Stomach (tissue), 19 donors: ENCODE measurements at places on chromosomes 7 and 10. TPM values are rescaled to one million over a fixed set of nuclear protein-coding genes. Genes with fewer than 3 reads are reported as not detected.

- no peak for DNase-seq
- peaks cover 5% of the 10 kb centered on the region for H3K4me1 ChIP-seq
- H3K4me3 ChIP-seq, result no peak overlapping the region
Observed at GRCh38 chr7:78169992-78170391, 371.4 kb downstream of the PHTF2 start.

- no peak for DNase-seq
- H3K36me3 ChIP-seq, result peaks cover 6% of the 10 kb centered on the region
- no peaks in the 10 kb centered on the region for H3K27me3 ChIP-seq
- H3K4me1 ChIP-seq, result peaks cover 51% of the 10 kb centered on the region
Observed at GRCh38 chr7:21938463-21938862, 7.2 kb downstream of the CDCA7L start.

LIPF gene
- total RNA-seq, result 2,926 TPM

ASAH2 gene
- 0.72 TPM for total RNA-seq

DNA sequence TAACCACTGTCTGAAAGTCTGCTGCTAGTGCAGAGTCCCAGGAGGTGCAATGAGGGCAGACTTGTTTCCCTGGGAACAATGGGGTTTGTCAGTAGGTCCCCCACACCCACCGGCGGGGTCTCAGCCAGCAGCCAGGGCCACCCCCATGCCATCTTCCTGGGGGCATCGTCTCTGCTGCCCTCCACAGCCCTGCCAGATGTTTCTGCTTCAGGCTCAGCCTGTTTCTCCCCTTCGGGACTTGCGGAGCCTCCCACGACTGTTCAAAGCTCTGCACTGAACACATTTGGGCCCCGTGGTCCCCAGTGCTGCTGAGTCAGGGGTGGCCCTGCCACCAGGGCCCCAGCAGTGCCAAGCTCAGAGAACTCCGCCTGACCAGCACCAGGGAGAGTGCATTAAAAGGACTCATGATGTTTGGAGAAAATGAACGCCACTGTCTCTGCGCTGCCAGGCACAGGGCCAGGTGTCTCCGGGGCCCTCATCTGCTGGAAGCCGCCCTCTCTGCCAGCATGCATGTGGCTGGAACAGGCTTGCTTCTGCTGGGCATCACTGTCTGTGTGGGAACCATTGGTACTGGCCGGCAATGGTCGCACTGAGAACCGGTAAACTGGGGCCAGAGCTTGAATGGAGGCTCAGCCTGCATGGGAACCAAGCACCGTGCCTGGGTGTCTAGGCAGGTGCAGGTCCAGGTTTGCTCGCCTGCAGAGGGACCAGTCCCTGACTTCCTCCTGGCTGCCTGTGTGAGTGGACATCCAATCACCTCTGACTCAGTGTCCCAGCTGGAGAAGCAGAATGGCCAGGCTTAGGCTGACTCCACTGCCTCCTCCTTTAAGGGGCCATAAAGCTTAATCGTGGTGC lies 345.1 kb downstream of the GLRX3 start:
- no peak overlapping the region for H3K27ac ChIP-seq
- no peaks in the 10 kb centered on the region for H3K4me1 ChIP-seq
- no peak overlapping the region for H3K4me3 ChIP-seq
- peaks cover 35% of the 10 kb centered on the region for H3K27me3 ChIP-seq
- no peaks in the 10 kb centered on the region for H3K36me3 ChIP-seq
- no peak for DNase-seq

- no peak for DNase-seq
- no peaks in the 10 kb centered on the region for H3K27me3 ChIP-seq
- H3K4me3 ChIP-seq, result no peak overlapping the region
- H3K36me3 ChIP-seq, result no peaks in the 10 kb centered on the region
Observed at GRCh38 chr7:89311886-89312285, 516.3 kb upstream of the TEX47 start.

- no peak overlapping the region for H3K4me3 ChIP-seq
- H3K4me1 ChIP-seq, result peaks cover 33% of the 10 kb centered on the region
- H3K36me3 ChIP-seq, result no peaks in the 10 kb centered on the region
- no peaks in the 10 kb centered on the region for H3K27me3 ChIP-seq
- no peak for DNase-seq
- H3K27ac ChIP-seq, result no peak overlapping the region
Observed at GRCh38 chr7:117567781-117568180, 88.0 kb downstream of the CFTR start.

DNA sequence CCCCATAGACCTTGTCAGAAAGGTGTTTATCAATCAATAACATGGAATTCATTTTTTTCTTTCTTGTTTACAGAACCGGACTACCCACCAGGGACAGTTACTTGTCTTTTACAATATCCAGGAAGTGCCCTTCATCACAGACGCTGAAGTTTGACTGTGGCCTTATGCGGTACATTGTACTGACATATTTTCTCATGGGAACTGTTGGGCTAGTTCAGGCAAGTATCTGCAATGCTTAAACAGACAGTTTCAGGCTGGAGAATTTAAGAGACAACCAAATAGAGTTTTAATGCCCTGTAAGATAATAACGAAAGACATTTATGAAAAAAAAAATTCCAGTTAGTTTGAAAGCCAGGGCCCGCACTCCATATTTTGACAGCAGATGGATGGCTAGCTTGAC lies 246.4 kb downstream of the GATA3 start:
- DNase-seq, result no peak
- H3K36me3 ChIP-seq, result no peaks in the 10 kb centered on the region
- peaks cover 23% of the 10 kb centered on the region for H3K27me3 ChIP-seq
- H3K4me3 ChIP-seq, result no peak overlapping the region

GRCh38 chr7:102205915-102206314 lies 80.8 kb upstream of the SH2B2 start:
- peaks cover 60% of the 10 kb centered on the region for H3K36me3 ChIP-seq
- no peak overlapping the region for H3K4me3 ChIP-seq
- no peak overlapping the region for H3K27ac ChIP-seq
- H3K4me1 ChIP-seq, result no peaks in the 10 kb centered on the region
- no peak for DNase-seq

DNA sequence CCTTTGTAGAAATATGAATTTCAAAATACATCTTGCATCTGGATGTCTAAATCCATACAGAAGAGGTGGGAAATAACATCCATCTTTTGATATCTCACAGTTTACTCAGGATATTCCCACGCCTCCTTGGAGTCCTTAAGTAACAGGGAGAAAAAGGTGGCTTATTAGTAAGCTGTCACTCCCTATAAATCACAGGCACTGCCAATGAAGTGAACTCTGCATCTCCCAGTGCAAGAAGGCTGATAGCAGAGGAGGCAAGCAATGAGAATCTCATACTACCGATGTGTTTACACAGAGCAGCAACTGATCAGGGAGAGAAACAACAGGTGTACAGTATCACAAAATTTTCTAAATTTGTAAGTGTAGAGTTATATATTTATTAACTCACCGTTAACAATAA lies 551.8 kb downstream of the NXPH1 start:
- no peaks in the 10 kb centered on the region for H3K4me1 ChIP-seq
- no peak overlapping the region for H3K27ac ChIP-seq
- no peaks in the 10 kb centered on the region for H3K36me3 ChIP-seq
- no peak overlapping the region for H3K4me3 ChIP-seq

- no peak for DNase-seq
- no peak overlapping the region for H3K27ac ChIP-seq
- peaks cover 24% of the 10 kb centered on the region for H3K27me3 ChIP-seq
- no peak overlapping the region for H3K4me3 ChIP-seq
Observed at GRCh38 chr7:142896151-142896550, 10.6 kb upstream of the TRPV6 start.

DNA sequence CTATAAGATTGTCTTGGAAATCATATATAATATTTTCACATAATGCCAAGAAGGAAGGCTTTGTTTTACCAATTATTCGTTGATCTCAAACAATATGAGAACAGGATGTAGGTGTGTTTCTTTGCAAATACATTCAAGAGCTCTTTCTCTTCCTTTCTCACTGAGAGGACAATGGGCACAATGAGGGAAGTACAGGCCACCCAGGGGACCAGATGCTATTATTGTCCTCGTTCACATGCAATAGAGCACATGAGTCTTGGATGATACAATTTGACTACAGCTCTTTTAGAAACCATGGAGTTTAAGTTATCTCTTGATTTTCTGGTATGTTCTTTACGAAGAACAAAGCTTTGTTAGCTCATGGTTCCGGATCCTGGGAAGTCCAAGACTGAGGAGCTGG lies 323.7 kb upstream of the KLF6 start:
- no peak overlapping the region for H3K4me3 ChIP-seq
- H3K27ac ChIP-seq, result no peak overlapping the region
- H3K36me3 ChIP-seq, result no peaks in the 10 kb centered on the region
- H3K4me1 ChIP-seq, result no peaks in the 10 kb centered on the region
- DNase-seq, result peak; percentile 19

TSPAN12 gene
- 19.7 TPM for total RNA-seq

GIMAP5 gene
- 21.1 TPM for total RNA-seq

SMO gene
- total RNA-seq, result 18.5 TPM

GRCh38 chr10:29496341-29497162 lies 138.2 kb downstream of the SVIL start:
- H3K4me3 ChIP-seq, result no peak overlapping the region
- H3K27ac ChIP-seq, result no peak overlapping the region
- peak; percentile 79 for DNase-seq
- peaks cover 26% of the 10 kb centered on the region for H3K36me3 ChIP-seq
- no peaks in the 10 kb centered on the region for H3K4me1 ChIP-seq

GRCh38 chr7:51288896-51289622 lies 27.6 kb downstream of the COBL start:
- peak overlapping the region; percentile 22 for H3K27ac ChIP-seq
- no peaks in the 10 kb centered on the region for H3K27me3 ChIP-seq
- no peak for DNase-seq
- no peaks in the 10 kb centered on the region for H3K36me3 ChIP-seq
- no peak overlapping the region for H3K4me3 ChIP-seq
- peaks cover 14% of the 10 kb centered on the region for H3K4me1 ChIP-seq

GRCh38 chr7:36623247-36623646 lies 101.0 kb downstream of the AOAH start:
- no peaks in the 10 kb centered on the region for H3K36me3 ChIP-seq
- peaks cover 10% of the 10 kb centered on the region for H3K4me1 ChIP-seq
- no peak overlapping the region for H3K27ac ChIP-seq
- DNase-seq, result no peak

- peaks cover 67% of the 10 kb centered on the region for H3K36me3 ChIP-seq
- no peak for DNase-seq
- H3K4me1 ChIP-seq, result peaks cover 9% of the 10 kb centered on the region
- H3K4me3 ChIP-seq, result no peak overlapping the region
- no peaks in the 10 kb centered on the region for H3K27me3 ChIP-seq
- H3K27ac ChIP-seq, result no peak overlapping the region
Observed at GRCh38 chr7:43884209-43884608, 14.9 kb upstream of the MRPS24 start.

DNA sequence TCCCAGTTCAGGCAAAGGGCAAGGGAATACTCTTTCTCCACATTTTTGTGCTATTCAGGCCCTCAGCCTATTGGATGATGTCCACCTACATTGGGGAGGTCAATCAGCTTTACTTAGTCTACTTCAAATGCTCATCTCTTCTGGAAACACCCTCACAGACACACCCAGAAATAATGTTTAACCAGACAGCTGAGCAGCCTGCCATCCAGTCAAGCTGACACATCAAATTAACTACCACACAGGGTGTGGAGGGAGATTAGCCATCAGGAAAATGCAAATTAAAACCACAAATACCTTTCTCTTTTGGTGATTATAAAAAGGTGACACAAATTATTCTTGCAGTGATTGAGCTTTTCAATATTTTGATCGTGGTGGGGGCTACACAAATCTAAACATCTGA lies 74.7 kb upstream of the FZD8 start:
- no peaks in the 10 kb centered on the region for H3K27me3 ChIP-seq
- no peaks in the 10 kb centered on the region for H3K36me3 ChIP-seq
- H3K4me3 ChIP-seq, result no peak overlapping the region
- no peaks in the 10 kb centered on the region for H3K4me1 ChIP-seq
- no peak for DNase-seq
- H3K27ac ChIP-seq, result no peak overlapping the region

HOXA3 gene
- 0.89 TPM for total RNA-seq

DNA sequence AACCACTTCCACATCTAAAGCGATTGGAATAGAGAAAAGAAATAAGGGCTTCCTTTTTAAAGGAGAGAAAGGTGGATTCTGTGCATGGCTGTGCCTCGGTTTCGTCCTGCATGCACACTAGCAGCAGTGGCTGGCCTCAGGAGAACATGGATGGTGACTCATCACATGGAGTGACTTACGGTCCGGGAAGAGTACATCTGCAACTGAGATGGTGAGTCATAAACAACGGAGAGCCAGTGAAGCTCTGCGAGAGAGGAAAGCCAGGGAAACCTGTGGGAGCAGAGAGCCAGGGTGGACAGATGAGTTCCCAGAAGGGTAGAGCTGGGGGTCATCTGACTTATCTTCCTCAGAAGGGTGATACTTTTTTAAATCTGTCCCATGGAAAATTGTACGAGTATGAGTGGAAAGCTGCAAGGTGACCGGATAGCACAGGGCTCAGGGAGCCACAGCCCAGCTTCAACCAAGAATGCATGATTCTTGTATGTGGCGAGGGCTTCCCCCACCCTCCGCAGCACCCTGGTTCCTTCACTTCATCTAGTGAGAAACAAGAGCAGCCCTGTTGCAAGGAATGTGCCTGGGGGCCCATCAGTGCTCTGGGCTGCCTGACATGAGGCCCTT lies 259.1 kb downstream of the KLF6 start:
- H3K4me1 ChIP-seq, result peaks cover 11% of the 10 kb centered on the region
- DNase-seq, result no peak
- no peak overlapping the region for H3K4me3 ChIP-seq
- peak overlapping the region; percentile 68 for H3K27ac ChIP-seq

AKR1D1 gene
- not detected for total RNA-seq

GRCh38 chr7:159049266-159050025 lies 95.2 kb downstream of the VIPR2 start:
- peaks cover 3% of the 10 kb centered on the region for H3K27me3 ChIP-seq
- no peak overlapping the region for H3K4me3 ChIP-seq
- DNase-seq, result peak; percentile 14
- H3K27ac ChIP-seq, result no peak overlapping the region

DNA sequence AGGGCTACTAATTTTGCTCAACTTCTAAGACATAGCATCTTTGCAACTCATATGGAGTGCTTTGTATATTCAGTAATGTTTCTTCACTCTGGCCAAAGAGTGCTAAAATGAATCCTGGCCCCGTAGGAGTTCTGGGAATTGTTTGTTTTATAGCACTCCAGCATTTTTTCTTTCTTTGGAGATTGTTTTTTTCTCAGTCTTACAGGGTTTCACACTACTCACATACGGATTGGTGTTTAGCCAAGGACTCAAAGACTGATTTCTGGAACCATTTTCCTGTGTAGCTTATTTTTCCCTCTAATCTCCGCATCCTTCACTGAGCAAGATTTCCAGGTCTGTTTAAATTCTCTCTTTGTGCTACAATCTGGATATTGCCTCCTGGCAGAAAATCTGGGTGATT lies 6.4 kb downstream of the TAS2R41 start:
- DNase-seq, result peak; percentile 34
- no peaks in the 10 kb centered on the region for H3K36me3 ChIP-seq
- H3K27ac ChIP-seq, result no peak overlapping the region
- H3K27me3 ChIP-seq, result no peaks in the 10 kb centered on the region
- peaks cover 4% of the 10 kb centered on the region for H3K4me1 ChIP-seq

PTN gene
- 6.7 TPM for total RNA-seq

GRCh38 chr7:8255680-8256655 lies 6.0 kb downstream of the ICA1 start:
- H3K4me3 ChIP-seq, result no peak overlapping the region
- no peak overlapping the region for H3K27ac ChIP-seq
- H3K27me3 ChIP-seq, result no peaks in the 10 kb centered on the region
- DNase-seq, result no peak
- no peaks in the 10 kb centered on the region for H3K4me1 ChIP-seq

TET1 gene
- total RNA-seq, result 1.2 TPM
